ENCODE measurements at places on chromosomes 6 and 20. TPM values are rescaled to one million over a fixed set of nuclear protein-coding genes. Genes with fewer than 3 reads are reported as not detected.

GRCh38 chr6:2435323-2435722 lies 189.9 kb upstream of the GMDS start:
- no peak for DNase-seq

DNA sequence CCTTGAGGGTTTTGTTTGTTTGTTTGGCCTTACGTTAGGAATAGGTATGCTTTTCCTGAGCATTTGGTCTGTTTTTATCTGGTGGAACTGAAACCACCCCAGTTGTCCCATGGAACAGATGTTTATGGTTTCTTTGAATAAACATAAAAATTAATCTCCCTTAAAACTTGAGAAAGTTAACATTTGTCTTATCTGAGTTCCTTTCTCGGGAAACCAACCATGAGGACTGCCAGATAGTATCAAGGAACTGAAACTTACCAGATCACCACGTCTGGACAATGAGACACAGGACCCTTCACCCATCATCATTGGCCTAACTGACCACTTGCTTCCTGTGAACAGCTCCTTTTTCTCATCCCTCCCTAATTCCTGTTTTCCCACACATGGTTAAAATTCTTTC lies 15.3 kb upstream of the HECA start:
- DNase-seq: no peak

DNA sequence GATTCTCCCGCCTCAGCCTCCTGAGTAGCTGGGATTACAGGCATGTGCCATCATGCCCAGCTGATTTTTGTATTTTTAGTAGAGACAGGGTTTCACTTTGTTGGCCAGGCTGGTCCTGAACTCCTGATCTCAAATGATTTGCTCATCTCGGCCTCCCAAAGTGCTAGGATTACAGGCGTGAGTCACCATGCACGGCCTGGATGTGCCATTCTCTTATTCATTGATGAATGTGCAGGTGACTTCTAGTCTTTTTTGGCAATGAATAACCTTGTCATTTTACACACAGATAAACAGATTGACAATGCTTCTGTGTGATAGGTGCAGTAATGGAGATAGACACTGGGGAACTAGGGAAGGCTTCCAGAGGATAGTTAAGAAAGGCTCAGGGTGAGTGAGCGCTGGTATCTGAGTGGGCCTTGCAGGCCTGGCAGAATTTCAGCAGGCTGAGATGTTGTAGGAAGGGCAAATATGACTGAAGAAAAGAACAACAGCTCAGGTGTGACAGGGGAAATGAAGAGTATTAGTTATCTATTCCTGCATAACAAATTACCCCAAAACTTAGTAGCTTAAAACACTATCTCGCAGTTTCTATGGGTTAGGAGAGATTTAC lies 23.3 kb downstream of the PPARD start:
- no peak for DNase-seq

- DNase-seq: no peak
Observed at GRCh38 chr6:33827546-33828451, 24.0 kb upstream of the MLN start.

DNA sequence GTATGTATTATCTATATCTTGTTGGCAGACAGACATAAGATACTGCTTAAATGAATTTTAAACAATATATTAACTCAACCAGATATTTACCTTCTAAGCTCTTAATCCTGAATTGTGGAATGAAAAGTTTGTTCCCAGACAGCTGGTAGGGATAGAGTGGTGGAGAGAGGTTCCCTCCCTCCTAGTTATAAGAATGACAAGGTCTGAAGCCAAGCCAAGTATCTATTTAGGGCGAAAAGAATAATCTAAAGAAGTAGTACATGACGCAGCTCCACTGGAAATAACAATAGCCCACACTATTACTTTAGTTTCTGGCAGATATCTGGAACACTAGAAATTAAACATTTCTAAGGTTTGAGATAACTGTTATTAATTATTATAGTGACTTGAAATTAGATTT lies 104.3 kb downstream of the AHI1 start:
- DNase-seq: no peak

GRCh38 chr6:2434116-2434515 lies 188.7 kb upstream of the GMDS start:
- no peak for DNase-seq

DNA sequence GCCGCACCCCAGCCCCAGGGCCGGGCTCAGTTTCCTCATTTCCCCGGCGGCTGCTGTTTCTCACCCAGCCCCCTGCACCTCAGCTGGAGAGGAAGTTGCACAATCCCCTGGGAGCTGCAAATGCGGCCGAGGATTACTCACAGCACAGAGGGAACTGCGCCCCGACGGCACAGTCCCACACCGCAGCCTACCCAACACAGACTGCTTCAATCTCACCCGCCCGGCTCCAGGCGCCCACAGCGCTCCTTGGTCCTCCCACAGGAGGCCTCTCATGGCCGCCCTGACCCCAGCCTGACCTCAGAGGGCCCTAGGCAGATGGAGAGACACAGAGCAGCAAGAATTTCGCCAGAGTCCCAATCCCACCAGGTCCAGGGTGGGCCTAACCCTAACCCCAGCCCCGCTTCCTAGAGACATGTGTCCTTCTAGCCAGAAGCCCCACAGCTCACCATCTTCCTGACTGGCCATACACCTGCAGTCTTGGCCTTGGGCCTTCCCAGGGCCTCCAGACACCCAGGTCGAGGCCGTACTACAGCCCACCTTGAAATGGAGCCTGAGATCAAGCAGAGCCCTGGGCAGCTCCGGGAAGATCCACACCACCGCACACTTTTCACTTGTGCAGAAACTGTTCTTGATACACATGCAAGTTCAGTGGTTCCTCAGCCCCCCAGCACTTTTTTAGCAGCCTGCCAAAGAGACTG lies 11.7 kb downstream of the TFEB start:
- no peak for DNase-seq

DNA sequence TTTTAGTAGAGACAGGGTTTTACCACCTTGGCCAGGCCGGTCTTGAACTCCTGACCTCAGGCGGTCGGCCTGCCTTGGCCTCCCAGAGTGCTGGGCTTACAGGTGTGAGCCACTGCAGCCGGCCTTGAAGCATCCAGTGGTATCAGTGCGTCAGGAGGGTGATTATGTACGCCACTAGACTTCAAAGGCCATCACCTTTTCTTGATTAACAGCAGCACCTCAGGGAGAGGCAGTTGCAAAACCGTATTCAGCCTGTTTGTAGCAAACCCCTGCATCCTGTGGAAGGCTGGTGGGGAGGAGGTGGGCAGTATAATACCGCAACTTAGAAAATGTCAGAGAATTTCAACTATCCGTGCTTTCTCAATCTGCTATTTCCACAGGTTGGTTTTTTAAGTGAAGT lies 27.3 kb upstream of the SHLD1 start:
- DNase-seq: no peak

Gene EBF4
- 32.1 TPM for polyA plus RNA-seq

Gene DZANK1
- polyA plus RNA-seq: 7.2 TPM

Gene DNMT3B
- 7.6 TPM for polyA plus RNA-seq
